Lower lobe of right lung (tissue), 2 donors: ENCODE measurements at places on chromosomes 6 and 20. TPM values are rescaled to one million over a fixed set of nuclear protein-coding genes. Genes with fewer than 3 reads are reported as not detected.

GRCh38 chr20:14069796-14070195 is 74.5 kb downstream of the MACROD2 start:
- no peaks in the 10 kb centered on the region for H3K4me1 ChIP-seq
- no peak for DNase-seq
- H3K4me3 ChIP-seq: no peak overlapping the region
- H3K27ac ChIP-seq: no peak overlapping the region
- H3K36me3 ChIP-seq: no peaks in the 10 kb centered on the region
- H3K27me3 ChIP-seq: no peaks in the 10 kb centered on the region

DNA sequence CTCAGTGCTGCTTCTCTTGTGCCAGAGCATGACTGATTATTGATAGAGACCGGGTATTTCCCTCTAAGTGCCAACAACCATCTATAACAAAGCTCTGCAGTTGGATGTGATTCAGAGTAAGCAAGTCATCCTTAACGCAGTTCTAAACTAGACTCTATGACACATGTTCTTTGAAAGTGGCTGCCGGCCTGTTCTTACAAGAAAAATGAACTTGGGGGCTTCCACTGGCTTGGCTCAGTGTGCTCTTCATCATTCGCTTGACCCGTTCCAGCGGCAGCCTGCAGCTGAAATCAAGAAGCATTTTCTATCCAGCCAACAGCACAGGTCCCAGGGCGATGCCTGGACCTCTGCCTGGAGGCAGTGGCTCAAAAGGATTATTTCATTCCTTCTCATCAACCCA is 29.8 kb downstream of the GFOD1 start:
- H3K36me3 ChIP-seq: no peaks in the 10 kb centered on the region
- no peaks in the 10 kb centered on the region for H3K27me3 ChIP-seq
- H3K27ac ChIP-seq: no peak overlapping the region
- H3K4me1 ChIP-seq: peaks cover 66% of the 10 kb centered on the region

The RIPPLY2 gene
- total RNA-seq: not detected

DNA sequence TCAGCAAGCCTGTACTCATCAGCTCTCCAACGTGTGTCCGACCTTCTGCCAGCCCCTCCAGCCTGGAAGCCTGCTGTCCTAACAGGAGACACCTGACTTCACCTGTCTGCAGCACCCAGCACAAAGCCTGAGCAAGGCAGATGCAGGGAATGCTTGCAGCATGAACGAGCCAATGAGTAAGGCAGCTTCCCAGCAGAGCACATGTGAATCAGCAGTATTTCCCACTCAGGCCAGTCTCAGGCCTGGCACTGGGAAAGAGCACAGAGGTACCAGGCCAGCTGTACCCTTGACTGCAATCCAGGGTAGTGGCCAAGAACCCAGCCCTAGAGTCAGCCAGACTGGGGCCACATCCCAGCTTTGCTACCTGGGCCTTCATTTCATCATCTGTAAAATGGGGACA is 120.8 kb downstream of the MAFB start:
- no peak overlapping the region for H3K27ac ChIP-seq
- H3K4me3 ChIP-seq: no peak overlapping the region
- no peak for DNase-seq
- H3K27me3 ChIP-seq: no peaks in the 10 kb centered on the region

DNA sequence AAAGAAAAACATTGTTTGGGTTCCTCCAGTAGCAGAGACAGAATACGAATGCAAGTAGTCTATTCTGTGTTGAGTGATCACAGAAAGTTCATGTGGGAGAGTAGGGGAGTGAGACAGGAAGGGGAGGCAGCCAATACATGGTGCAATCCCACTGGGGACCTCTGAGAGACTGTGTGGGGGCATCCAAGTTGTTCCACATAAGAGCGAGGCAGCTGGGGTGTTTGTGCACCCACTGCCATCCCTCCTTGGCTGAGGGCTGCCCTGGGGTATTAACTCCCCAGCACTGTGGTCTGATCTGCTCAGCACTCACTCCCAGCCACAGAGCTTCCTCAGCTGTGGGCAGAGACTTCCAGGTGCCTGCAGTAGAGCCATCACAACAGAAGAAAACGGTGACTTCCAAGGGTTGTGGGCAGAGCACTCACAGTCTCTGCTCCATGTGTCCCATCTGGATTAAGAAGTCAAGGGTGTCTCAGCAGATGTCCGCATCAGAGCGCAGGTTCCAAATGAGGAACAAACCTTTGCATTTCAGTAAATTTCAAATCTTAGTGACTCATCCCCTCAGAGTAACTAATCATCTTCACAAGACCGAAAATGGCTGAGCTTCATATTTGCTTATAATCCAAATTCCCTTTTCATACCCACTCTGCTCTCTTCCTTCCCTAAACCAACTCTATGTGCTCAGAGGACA is 101.9 kb upstream of the NAA20 start:
- no peaks in the 10 kb centered on the region for H3K36me3 ChIP-seq
- no peak overlapping the region for H3K4me3 ChIP-seq
- H3K27ac ChIP-seq: peak overlapping the region; percentile 71
- no peaks in the 10 kb centered on the region for H3K27me3 ChIP-seq
- H3K4me1 ChIP-seq: peaks cover 80% of the 10 kb centered on the region
- DNase-seq: no peak

The DDAH2 gene
- total RNA-seq: 67.0 TPM

The DEF6 gene
- 21.5 TPM for total RNA-seq

- H3K4me1 ChIP-seq: no peaks in the 10 kb centered on the region
- H3K4me3 ChIP-seq: no peak overlapping the region
- H3K36me3 ChIP-seq: no peaks in the 10 kb centered on the region
- no peak for DNase-seq
- H3K27me3 ChIP-seq: no peaks in the 10 kb centered on the region
- no peak overlapping the region for H3K27ac ChIP-seq
Observed at GRCh38 chr6:91982559-91982958, 1395.7 kb upstream of the MAP3K7 start.

The CYP39A1 gene
- total RNA-seq: 5.4 TPM
